A549 treated with Mapracorat at 1 μM for 4 hours (cell line): ENCODE measurements at places on chromosomes 16 and 17. TPM values are rescaled to one million over a fixed set of nuclear protein-coding genes. Genes with fewer than 3 reads are reported as not detected.

The HOXB7 gene
- total RNA-seq: 30.6 to 34.4 TPM (median 32.6 TPM) in 5 replicates

The PHF12 gene
- total RNA-seq: 27.2 to 32.6 TPM (median 29.3 TPM) in 5 replicates

The CHST5 gene
- total RNA-seq: 0.06 to 0.29 TPM (median 0.12 TPM) in 4 of 5 replicates, not detected in the other

The JMJD8 gene
- total RNA-seq: 63.7 to 89.3 TPM (median 78.2 TPM) in 5 replicates

The DCTN5 gene
- 62.7 to 75.1 TPM (median 72.2 TPM) in 5 replicates for total RNA-seq

The PRAC2 gene
- total RNA-seq: not detected in 5 replicates

The LHX1 gene
- total RNA-seq: 0.79 to 2.1 TPM (median 1.5 TPM) in 5 replicates

The SALL1 gene
- total RNA-seq: 0.16 to 0.35 TPM (median 0.28 TPM) in 5 replicates

The DPEP1 gene
- total RNA-seq: 0.55 to 1.6 TPM (median 1.6 TPM) in 5 replicates

The KRTAP1-5 gene
- not detected in 5 replicates for total RNA-seq

The SLC25A39 gene
- total RNA-seq: 141 to 218 TPM (median 197 TPM) in 5 replicates

The SLFN12 gene
- 0.11 TPM in 1 of 5 replicates, not detected in the others for total RNA-seq

The DLX3 gene
- 0.07 to 0.21 TPM (median 0.10 TPM) in 4 of 5 replicates, not detected in the other for total RNA-seq

The TNFRSF12A gene
- 455 to 639 TPM (median 557 TPM) in 5 replicates for total RNA-seq

The SSTR5 gene
- 0.28 to 0.72 TPM (median 0.35 TPM) in 5 replicates for total RNA-seq

The VTN gene
- 15.7 to 22.7 TPM (median 20.1 TPM) in 5 replicates for total RNA-seq

The SLC13A2 gene
- 0.12 to 0.19 TPM (median 0.17 TPM) in 4 of 5 replicates, not detected in the other for total RNA-seq

The SULT1A4 gene
- total RNA-seq: 29.2 to 35.9 TPM (median 30.8 TPM) in 5 replicates

The KLHL10 gene
- 0.10 to 0.18 TPM (median 0.12 TPM) in 3 of 5 replicates, not detected in the others for total RNA-seq

The CD300E gene
- total RNA-seq: not detected in 5 replicates

The PRSS33 gene
- not detected in 5 replicates for total RNA-seq

The ALOX15 gene
- 0.10 to 0.28 TPM (median 0.14 TPM) in 4 of 5 replicates, not detected in the other for total RNA-seq

The TP53TG3B gene
- total RNA-seq: 0.08 to 0.35 TPM (median 0.30 TPM) in 4 of 5 replicates, not detected in the other

The TP53TG3C gene
- total RNA-seq: 0.68 to 1.0 TPM in 2 of 5 replicates, not detected in the others

The CAPNS2 gene
- total RNA-seq: not detected in 5 replicates

The HNF1B gene
- 17.4 to 21.8 TPM (median 20.7 TPM) in 5 replicates for total RNA-seq

The BICDL2 gene
- total RNA-seq: not detected in 5 replicates

The BCKDK gene
- total RNA-seq: 40.3 to 55.9 TPM (median 50.6 TPM) in 5 replicates

The C17orf107 gene
- total RNA-seq: 0.16 to 0.48 TPM (median 0.28 TPM) in 5 replicates

The SERPINF2 gene
- 2.3 to 3.5 TPM (median 2.9 TPM) in 5 replicates for total RNA-seq

The COL1A1 gene
- total RNA-seq: 4.4 to 11.5 TPM (median 8.0 TPM) in 5 replicates

The KRT25 gene
- total RNA-seq: not detected in 5 replicates

The FGF11 gene
- 0.82 to 1.3 TPM (median 0.82 TPM) in 5 replicates for total RNA-seq

The LPCAT2 gene
- total RNA-seq: 3.6 to 7.4 TPM (median 5.9 TPM) in 5 replicates

The SGSH gene
- 20.3 to 27.7 TPM (median 25.5 TPM) in 5 replicates for total RNA-seq

The ZNF594 gene
- 0.97 to 1.7 TPM (median 1.4 TPM) in 5 replicates for total RNA-seq

The BRD7 gene
- 53.5 to 62.8 TPM (median 56.6 TPM) in 5 replicates for total RNA-seq

The ANKRD40CL gene
- total RNA-seq: not detected in 5 replicates

The MFAP4 gene
- total RNA-seq: 0.08 to 0.13 TPM (median 0.09 TPM) in 3 of 5 replicates, not detected in the others

The MRM1 gene
- 9.7 to 16.5 TPM (median 15.2 TPM) in 5 replicates for total RNA-seq

The KLHL11 gene
- total RNA-seq: 2.0 to 3.0 TPM (median 2.9 TPM) in 5 replicates

The TAF1C gene
- total RNA-seq: 21.8 to 33.5 TPM (median 28.6 TPM) in 5 replicates

The RPS6KB1 gene
- 36.2 to 50.2 TPM (median 42.8 TPM) in 5 replicates for total RNA-seq

The CMTM2 gene
- 0.15 TPM in 1 of 5 replicates, not detected in the others for total RNA-seq

The ZNF785 gene
- not detected in 5 replicates for total RNA-seq

The ELMO3 gene
- 0.70 to 1.8 TPM (median 1.1 TPM) in 5 replicates for total RNA-seq

The HP gene
- 0.33 TPM in 1 of 5 replicates, not detected in the others for total RNA-seq
